Stimulated activated naive B cell treated with anti-CD40 and anti-IgM and Interleukin-4, amounts not matched to agents 10 μg/mL and 1 μg/mL and 100 μg/mL, for 72 hours (primary cell): ENCODE measurements at places on chromosomes 12 and 14.

- no peak for DNase-seq
- H3K4me3 ChIP-seq, result no peak overlapping the region
- H3K4me1 ChIP-seq, result no peaks in the 10 kb centered on the region
- no peak overlapping the region for H3K27ac ChIP-seq
Observed at GRCh38 chr12:19095331-19095730, 34.2 kb upstream of the PLEKHA5 start.

DNA sequence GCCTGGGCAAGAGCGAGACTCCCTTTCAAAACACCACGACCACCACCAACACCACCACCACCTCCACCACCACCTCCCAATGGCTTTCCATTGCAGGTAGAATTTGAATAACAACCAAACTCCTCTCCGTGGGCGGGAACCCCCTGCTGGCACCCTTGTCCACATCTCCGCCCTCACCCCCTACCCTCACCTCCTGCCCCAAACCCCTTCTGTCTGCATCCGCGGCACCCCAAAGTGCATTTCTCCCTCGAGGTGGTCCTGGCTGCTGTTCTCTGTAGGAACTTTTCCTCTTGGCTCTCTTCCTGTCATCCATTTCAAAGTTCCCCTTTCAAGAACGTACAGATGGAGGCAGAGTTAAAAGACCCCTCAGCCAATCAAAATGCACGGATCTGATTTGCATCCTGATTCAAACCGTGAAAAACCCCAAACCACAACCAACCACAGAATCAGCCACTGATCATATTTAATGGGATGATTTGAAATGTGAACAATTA lies 3.8 kb downstream of the SDSL start:
- H3K27ac ChIP-seq, result no peak overlapping the region
- peaks cover 40% of the 10 kb centered on the region for H3K27me3 ChIP-seq
- peaks cover 4% of the 10 kb centered on the region for H3K36me3 ChIP-seq

- H3K4me1 ChIP-seq, result peaks cover 7% of the 10 kb centered on the region
- no peaks in the 10 kb centered on the region for H3K36me3 ChIP-seq
- H3K27ac ChIP-seq, result no peak overlapping the region
- peak overlapping the region; percentile 44 for H3K4me3 ChIP-seq
- peaks cover 10% of the 10 kb centered on the region for H3K27me3 ChIP-seq
- DNase-seq, result no peak
Observed at GRCh38 chr14:66509874-66510273, 1.9 kb downstream of the GPHN start.

DNA sequence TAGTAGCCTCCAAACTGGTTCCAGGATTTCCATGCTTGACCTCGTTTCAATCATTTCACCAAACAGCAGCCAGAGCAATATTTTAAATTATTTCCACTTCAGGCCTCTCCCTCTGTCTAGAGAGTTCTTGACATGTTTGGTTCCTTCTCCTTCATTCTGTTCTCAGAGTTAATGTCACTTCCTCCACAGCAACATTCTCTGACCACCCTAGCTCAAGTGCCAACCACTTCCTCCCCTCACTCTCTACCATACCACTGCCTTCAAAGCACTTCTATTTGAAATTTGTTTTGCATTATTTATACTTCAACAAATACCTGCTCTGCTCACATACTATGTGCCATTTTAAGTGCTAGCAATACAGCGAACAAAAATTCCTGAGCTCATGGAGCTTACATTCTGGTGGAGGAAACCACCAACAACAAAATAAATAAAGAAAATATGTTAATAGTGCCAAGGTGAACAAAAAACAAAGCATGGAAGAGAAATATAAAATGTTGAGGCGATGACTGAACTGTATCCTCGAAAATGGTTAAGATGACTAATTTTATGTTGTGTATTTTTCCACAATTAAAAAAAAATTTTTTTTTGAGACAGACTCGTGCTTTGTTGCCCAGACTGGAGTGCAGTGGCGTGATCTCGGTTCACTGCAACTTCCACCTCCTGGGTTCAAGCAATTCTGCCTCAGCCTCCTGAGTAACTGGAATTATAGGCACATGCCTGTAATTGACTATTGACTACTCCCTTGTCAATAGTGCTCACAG lies 17.3 kb downstream of the BAZ1A start:
- no peak for DNase-seq
- no peak overlapping the region for H3K4me3 ChIP-seq
- H3K36me3 ChIP-seq, result peaks cover 39% of the 10 kb centered on the region
- peaks cover 7% of the 10 kb centered on the region for H3K4me1 ChIP-seq
- H3K27me3 ChIP-seq, result no peaks in the 10 kb centered on the region

DNA sequence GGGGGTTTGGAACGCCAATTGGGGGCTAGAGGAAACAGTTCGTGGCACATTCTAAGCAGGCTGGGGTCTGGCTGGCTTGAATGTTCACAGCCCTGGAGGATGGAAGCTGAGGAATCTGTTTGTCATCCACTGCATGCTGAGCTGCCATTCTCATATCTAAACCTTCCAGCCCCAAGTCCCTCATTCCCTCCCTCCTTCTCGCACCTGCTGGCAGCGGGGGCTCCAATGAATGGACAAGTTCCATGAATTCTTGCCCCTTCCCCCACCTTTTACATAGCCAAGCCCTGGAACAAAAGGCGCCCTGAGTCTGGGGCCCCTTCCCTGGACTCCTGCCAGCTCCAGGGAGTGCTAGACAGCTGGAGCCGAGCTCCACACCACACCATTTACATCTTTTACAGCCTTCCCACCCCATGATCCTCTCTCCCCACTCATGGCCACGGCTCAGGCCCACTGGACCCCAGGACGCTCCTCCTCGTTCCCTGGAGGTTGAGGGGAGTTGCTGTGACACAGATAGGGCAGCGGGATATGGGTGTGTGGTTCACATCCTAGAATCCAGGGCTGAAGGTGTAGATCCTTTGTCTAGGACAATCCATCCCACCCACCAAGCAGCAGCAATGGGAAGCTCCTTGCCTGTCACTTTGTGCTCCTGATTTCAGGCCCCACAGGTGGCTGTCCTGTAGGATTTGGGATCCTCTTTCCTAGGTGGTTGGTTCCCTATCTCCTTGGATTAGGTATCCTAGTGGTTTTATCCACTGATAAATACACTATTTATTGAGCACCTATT lies 21.7 kb upstream of the VRTN start:
- peak overlapping the region; percentile 2 for H3K27ac ChIP-seq
- DNase-seq, result no peak
- no peaks in the 10 kb centered on the region for H3K4me1 ChIP-seq
- H3K4me3 ChIP-seq, result no peak overlapping the region
- H3K27me3 ChIP-seq, result peaks cover 19% of the 10 kb centered on the region

DNA sequence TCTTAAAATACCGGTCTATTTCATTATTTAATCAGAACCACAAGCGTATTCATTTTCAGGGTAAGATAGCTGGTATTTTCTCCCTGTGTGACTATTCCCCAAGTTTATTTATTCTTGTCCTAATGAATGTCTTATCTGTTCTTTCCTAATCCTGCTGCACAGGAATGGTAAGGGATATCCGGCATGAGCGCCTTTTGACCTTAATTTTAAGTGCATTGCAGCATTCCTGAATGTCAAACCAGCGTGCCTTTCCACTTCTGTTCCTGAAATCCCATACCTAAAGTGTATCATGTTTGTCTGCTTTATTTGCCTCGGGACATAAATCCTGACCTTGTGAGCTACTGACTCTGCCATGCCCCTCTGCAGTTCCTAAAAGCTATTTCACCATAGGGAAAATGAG lies 1713.2 kb upstream of the FLRT2 start:
- no peaks in the 10 kb centered on the region for H3K27me3 ChIP-seq
- H3K27ac ChIP-seq, result no peak overlapping the region
- no peaks in the 10 kb centered on the region for H3K36me3 ChIP-seq
- no peak overlapping the region for H3K4me3 ChIP-seq
- DNase-seq, result no peak
- no peaks in the 10 kb centered on the region for H3K4me1 ChIP-seq

DNA sequence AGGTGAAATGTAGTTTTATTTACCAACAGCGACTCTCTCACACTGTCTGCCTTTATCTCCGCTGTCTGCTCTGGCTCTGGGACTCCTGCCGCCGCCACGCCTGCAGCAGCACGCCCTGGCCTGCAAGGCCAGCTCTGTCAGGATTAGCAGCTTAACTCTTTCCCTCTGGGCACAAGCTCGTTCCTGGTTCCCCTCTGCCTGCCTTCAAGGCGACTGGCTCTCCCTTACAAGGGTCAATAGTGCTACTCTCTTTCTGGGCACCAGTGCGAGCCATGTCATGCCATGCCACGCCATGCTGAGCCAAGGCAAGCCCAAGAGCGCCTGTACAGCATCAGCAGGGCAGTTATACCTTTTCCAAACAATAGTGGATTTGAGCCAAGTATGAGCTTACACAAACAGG lies 3.6 kb upstream of the CLEC2B start:
- no peak for DNase-seq
- H3K36me3 ChIP-seq, result no peaks in the 10 kb centered on the region
- peak overlapping the region; percentile 27 for H3K27ac ChIP-seq
- no peak overlapping the region for H3K4me3 ChIP-seq

GRCh38 chr14:75059642-75060041 lies 4.2 kb downstream of the ACYP1 start:
- no peak for DNase-seq
- no peak overlapping the region for H3K4me3 ChIP-seq
- H3K27ac ChIP-seq, result no peak overlapping the region
- H3K36me3 ChIP-seq, result peaks cover 19% of the 10 kb centered on the region
- H3K27me3 ChIP-seq, result no peaks in the 10 kb centered on the region
- H3K4me1 ChIP-seq, result peaks cover 14% of the 10 kb centered on the region

GRCh38 chr12:129001826-129002225 lies 148.5 kb downstream of the GLT1D1 start:
- H3K27me3 ChIP-seq, result peaks cover 14% of the 10 kb centered on the region
- no peak overlapping the region for H3K4me3 ChIP-seq
- H3K27ac ChIP-seq, result no peak overlapping the region
- no peak for DNase-seq
- H3K36me3 ChIP-seq, result peaks cover 4% of the 10 kb centered on the region

DNA sequence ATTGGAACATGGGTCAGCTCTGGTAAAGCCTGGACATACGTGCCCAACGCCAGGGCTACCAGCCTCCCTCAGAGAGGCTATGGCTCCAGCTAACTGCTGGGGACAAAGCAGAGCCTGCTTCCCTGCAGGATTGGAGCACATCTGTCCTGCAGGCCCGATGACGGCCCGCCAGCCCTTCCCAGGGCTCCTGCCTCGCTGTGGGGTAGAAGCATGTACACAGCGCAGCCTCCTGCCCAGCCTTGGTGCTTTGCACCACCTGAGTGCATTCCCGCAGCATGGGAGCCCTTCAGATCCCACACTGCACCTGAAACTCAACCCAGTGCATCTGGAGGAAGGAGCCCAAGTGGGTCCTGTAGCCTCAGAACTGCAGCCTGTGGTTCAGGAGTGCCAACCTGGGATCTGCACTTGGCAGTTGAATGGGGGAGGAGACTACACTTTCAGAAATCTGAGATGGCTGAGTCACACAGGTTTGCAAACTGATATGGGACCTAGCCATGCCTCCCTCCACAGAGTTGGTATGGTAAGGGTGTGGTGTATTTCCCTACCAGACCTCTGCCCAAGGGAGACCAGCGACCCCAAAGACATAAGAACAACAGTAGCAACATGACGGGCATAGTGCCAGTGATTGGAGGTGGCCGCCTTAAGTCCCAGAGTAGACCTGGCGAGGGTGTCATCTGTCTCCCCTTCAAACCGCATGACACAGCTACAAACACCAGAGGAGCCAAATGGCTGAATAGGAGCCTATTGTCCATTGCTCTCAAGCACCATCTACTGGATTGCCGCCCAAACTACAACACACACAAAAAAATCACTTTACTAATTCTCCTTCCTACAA lies 273.9 kb upstream of the MIS18BP1 start:
- H3K36me3 ChIP-seq, result no peaks in the 10 kb centered on the region
- no peaks in the 10 kb centered on the region for H3K27me3 ChIP-seq
- no peak overlapping the region for H3K4me3 ChIP-seq
- H3K4me1 ChIP-seq, result no peaks in the 10 kb centered on the region
- DNase-seq, result no peak

DNA sequence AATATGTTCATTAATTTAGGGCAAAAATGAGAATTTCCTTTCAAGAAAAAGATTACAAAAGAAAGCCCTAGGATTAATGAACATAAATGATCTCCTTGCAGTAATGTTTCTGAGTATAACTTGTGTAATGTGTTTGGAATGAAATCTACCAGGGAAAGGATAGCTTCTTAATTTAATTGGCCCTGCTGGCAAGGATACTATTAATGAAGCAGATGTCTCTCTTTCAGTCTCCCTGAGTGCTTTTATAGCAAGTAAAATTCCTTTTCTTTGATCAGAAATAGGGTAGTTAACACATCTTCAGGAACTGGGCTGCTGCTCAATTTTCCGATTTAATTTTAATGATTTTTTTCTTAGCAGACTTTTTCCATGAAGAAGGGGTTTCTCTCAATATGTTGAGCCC lies 379.4 kb upstream of the PDE3A start:
- DNase-seq, result no peak
- H3K4me3 ChIP-seq, result no peak overlapping the region
- H3K36me3 ChIP-seq, result no peaks in the 10 kb centered on the region
- H3K27me3 ChIP-seq, result no peaks in the 10 kb centered on the region
- H3K4me1 ChIP-seq, result no peaks in the 10 kb centered on the region
- H3K27ac ChIP-seq, result no peak overlapping the region

DNA sequence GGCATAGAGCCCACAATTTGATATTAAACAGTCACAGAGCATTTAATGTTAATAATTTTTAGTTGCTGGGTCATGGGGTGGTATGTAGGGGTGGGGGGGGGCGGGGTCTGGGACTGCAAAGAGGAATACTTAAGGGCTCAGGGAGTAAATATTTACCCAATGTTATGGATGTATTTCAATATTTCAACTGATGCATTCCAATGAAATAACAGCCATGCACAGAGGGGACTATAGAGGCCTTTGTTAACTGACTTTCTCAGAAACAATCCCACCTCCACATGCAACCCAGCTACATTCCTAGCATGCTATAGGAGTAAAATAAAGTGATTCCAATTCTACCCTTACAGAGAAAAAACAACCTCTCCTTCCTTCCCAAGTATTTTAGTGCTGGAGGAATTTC lies 7.9 kb upstream of the BBS10 start:
- DNase-seq, result no peak
- no peak overlapping the region for H3K27ac ChIP-seq
- H3K4me1 ChIP-seq, result no peaks in the 10 kb centered on the region
- H3K27me3 ChIP-seq, result no peaks in the 10 kb centered on the region

- H3K4me1 ChIP-seq, result peaks cover 6% of the 10 kb centered on the region
- no peaks in the 10 kb centered on the region for H3K36me3 ChIP-seq
- peaks cover 47% of the 10 kb centered on the region for H3K27me3 ChIP-seq
- no peak overlapping the region for H3K27ac ChIP-seq
Observed at GRCh38 chr12:58920961-58921861, 907 bp upstream of the LRIG3 start.

- H3K4me1 ChIP-seq, result peaks cover 14% of the 10 kb centered on the region
- H3K4me3 ChIP-seq, result peak overlapping the region; percentile 99
- DNase-seq, result no peak
- no peaks in the 10 kb centered on the region for H3K27me3 ChIP-seq
- H3K27ac ChIP-seq, result peak overlapping the region; percentile 98
Observed at GRCh38 chr14:75003250-75004027, 718 bp downstream of the EIF2B2 start.

- H3K27ac ChIP-seq, result peak overlapping the region; percentile 76
- peak overlapping the region; percentile 80 for H3K4me3 ChIP-seq
- H3K4me1 ChIP-seq, result peaks cover 19% of the 10 kb centered on the region
- H3K27me3 ChIP-seq, result peaks cover 42% of the 10 kb centered on the region
- H3K36me3 ChIP-seq, result no peaks in the 10 kb centered on the region
- no peak for DNase-seq
Observed at GRCh38 chr14:61280092-61280525, 1.0 kb downstream of the TMEM30B start.
